Activated CD4-positive, alpha-beta T cell treated with anti-CD3 and anti-CD28 coated beads, Interleukin-2, amount 50 U/mL, for 24 hours (primary cell): ENCODE measurements at places on chromosomes 3 and 15.

GRCh38 chr3:171569571-171570132 is 109.4 kb upstream of the TNIK start:
- DNase-seq = no peak

DNA sequence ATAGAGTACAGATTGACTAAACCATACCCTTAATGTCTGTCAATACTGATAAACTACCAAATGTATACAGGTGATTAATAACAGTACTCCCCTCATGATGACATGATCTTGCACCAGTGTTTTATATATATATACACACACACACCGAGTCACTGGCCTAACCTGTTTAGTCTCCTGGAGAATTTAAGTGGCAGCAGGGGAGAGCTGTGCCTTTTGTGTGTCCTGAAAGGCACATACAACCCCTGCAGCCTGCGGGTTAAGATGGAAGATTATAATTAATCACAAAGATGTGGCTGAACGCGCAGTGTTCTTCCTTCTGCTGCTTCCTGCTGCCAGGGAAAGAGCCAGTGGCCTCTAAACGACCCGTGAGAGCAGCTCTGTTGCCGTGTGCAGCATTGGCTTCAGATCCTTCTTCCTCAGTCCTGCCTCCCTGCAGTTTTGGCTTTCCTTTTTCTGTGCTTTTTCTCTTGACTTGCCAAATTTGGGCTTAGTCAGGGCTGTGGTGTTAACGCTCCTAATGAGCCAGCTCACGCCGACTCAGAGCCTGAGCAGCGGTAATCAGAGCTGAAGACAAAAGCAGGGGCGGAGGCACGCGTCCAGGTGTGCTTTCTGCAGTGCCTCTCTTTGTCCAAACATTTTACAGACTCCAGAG is 42.5 kb upstream of the UBE3A start:
- no peak for DNase-seq

DNA sequence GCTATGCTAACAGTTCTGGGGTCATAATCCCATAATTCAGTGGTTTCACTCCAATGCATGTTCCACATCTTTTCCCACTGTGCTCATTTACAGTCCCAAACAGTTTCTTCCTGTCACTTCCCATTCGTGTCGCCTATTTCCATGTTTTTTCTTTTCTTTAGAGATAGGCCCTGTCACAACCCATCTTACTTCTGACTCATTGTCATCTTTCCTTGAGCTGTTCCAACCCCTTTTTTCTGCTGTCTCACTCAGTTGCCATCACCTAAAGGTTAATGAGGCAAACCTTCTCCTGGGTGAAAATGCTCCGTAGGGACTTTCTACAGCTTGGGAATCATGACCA is 814.5 kb downstream of the VGLL3 start:
- no peak for DNase-seq

- no peak for DNase-seq
These were observed 71.3 kb downstream of the SMAD6 start for GRCh38 chr15:66773129-66773873.

DNA sequence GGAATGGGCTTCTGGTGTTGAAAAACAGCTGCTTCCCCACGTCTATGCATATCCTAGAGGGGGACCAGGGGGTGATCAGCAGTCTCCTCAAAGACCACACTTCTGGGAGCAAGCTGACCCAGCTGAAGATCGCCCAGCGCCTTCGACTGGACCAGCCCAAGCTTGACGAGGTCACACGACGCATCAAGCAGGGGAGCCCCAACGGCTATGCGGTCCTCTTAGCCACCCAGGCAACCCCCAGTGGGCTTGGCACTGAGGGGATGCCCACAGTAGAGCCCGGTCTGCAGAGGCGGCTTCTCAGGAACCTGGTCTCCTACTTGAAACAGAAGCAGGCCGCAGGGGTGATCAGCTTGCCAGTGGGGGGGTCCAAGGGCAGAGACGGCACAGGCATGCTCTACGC is 2.5 kb downstream of the RBM15B start:
- DNase-seq = no peak

DNA sequence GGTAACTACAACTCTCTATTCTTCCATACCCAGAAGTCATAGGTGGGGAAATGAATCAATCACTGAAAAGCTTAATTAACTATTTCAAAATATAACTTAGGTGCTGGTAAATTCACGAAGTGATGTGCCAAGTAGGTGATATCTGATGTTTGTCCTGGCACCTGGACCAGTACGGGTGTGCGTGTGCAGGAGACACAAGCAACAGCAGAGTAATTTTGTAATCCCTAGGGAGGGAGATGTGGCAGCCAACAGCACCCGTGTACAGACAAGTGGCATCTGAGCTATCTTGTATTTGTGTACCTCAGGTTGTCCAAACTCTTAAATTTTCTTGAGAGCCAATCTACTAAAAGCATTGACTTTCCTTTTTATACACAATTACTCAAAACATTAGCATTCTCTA is 22.8 kb downstream of the USF3 start:
- DNase-seq = no peak

- no peak for DNase-seq
These were observed 975.1 kb downstream of the NSUN3 start for GRCh38 chr3:95037927-95038326.

DNA sequence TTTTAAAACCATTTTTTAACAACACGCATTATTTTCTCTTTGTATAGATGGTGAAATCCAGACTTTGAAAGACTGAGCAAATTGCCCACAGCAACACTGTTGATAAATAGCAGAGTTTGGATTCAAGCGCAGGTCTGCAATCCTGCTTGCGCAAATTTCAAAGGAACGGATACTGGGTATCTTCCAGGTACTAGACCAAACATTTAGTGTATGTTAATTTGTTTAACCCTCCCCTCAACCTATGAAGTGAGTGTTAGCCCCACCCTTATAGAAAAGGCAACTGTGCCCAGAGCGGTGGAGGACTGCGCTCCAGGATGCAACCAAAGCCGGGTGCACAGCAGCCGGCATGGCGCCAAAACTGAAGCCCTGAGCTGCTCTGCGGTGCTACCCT is 103.8 kb downstream of the CPN2 start:
- no peak for DNase-seq

DNA sequence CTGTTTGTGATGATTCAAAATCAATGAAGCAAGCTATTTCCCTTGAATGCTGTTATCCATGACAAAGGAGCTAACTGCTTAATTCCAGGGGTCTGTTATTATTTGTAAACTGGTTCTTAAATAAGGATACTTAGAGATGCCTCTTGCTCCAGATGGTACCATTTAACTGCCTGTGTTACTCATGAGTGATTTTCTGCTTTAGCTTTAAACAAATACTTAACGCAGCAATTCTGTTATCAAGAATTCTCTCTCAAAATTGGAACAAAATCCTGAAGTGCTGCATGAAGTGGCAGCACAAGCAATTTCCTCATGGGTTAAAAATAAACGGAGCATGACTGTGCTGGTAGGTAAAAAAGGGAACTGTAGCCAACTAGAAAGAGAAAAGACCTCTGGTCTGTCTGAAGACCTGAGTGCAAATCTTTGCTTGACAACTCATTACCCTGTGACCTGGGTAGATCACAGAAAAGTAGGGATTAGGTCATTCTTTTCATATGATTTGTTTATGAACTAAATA is 62.5 kb upstream of the GBE1 start:
- DNase-seq = no peak

GRCh38 chr3:150912501-150912900 is 7.3 kb upstream of the MINDY4B start:
- no peak for DNase-seq

DNA sequence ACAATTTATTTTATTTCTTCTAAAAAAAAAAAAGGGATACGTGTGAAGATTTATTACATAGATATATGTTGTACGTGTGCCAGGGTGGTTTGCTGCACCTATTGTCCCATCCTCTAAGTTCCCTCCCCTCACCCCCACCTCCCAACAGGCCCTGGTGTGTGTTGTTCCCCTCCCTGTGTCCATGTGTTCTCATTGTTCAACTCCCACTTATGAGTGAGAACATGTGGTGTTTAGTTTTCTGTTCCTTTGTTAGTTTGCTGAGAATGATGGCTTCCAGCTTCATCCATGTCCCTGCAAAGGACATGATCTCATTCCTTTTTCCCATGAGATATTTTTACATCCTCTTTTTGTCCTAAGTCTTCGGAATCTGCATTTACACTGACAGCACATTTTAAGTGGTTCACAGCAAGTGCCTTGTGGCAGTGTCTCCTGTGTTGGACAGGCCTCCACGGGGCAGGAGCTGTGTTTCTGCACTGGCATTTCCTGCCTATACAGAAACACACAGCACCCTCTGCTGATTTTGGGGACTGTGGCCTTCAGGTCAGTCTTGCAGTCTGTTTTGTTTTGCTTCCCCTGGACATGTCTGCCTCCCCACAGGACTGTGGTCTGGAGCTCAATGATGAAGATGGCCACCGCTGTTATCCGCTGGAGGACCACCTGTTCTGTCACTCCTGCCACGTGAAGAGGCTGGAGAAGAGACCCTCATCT is 12.7 kb upstream of the SACM1L start:
- DNase-seq = no peak

GRCh38 chr3:44685128-44685800 is 27.2 kb upstream of the ZNF502 start:
- peak; percentile 54 for DNase-seq

GRCh38 chr3:10674578-10674977 is 141.4 kb upstream of the SLC6A11 start:
- no peak for DNase-seq

DNA sequence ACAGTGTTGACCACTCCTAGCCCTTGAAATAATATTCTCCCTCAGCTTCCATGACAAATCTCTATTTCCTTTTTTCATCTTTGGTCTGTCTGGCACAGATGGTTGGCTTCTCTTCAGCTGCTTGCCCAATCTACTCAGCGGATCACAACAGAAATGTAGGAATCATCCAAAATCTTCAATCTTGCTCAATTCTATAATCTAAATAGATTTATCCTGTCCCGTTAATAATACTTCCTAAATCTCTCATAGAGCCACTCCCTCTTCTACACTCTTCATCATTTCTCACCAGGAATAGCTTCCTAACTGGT is 3.8 kb downstream of the PEAK1 start:
- no peak for DNase-seq

GRCh38 chr15:85037641-85038040 is 56.0 kb downstream of the PDE8A start:
- DNase-seq = no peak

- DNase-seq = no peak
These were observed 378.6 kb downstream of the VPS13C start for GRCh38 chr15:61681676-61682075.

- no peak for DNase-seq
These were observed 81.7 kb downstream of the PRICKLE2 start for GRCh38 chr3:64143409-64144130.

DNA sequence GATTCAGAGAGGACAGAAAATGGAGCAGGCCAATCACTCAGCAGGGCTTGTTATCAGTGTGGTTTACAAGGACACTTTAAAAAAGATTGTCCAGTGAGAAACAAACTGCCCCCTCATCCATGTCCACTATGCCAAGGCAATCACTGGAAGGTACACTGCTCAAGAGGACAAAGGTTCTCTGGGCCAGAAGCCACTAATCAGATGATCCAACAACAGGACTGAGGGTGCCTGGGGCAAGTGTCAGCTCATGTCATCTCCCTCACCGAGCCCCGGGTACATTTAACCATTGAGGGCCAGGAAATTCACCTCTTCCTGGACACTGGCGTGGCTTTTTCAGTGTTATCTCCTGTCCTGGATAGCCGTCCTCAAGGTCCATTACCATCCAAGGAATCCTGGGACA is 513.7 kb upstream of the EPHA6 start:
- no peak for DNase-seq

- no peak for DNase-seq
These were observed 86.0 kb downstream of the HCN4 start for GRCh38 chr15:73282567-73283365.

- DNase-seq = no peak
These were observed 116.5 kb upstream of the SLC2A2 start for GRCh38 chr3:171142985-171143384.

DNA sequence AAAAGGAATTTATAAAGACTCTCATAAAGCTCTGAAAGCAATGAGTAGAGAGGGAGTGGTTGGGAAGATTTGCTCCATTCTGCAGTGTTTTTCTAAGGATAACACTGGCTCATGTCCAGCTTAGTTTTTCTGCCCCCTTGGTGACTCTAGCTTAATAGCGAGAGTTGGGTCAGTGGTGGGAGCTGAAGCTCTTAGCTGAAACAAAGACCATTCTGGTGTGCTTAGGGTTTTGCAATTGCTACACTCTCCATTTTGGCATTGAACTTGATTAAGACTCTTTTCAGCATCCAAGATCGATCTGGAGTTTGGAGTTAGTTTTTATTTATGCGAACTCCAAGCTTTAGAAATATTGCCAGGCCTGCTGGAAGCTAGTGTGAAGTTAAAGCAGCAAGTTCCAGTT is 98.0 kb downstream of the ATG7 start:
- no peak for DNase-seq
